ENCODE measurements at places on chromosomes 5 and 9.

DNA sequence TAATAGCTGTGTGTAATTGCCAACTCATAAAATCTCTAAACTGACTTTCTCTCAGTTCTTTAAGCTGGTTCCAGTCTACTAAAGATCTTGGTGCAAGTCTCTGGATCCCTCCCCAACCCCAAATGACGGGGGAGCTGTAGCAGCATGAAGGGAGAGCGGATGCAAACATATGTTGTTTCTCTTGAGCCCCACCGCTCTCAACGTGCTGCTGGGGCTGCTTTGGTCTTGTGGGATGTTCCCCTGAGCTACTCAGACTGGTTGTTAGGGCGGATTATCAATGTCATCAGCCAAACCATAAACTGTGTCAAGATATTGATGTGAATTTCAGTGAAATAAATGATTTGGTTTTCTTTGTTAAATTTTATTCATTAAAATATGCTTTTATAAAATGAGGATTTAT lies 40.9 kb upstream of the APC start:
- DNase-seq: no peak

DNA sequence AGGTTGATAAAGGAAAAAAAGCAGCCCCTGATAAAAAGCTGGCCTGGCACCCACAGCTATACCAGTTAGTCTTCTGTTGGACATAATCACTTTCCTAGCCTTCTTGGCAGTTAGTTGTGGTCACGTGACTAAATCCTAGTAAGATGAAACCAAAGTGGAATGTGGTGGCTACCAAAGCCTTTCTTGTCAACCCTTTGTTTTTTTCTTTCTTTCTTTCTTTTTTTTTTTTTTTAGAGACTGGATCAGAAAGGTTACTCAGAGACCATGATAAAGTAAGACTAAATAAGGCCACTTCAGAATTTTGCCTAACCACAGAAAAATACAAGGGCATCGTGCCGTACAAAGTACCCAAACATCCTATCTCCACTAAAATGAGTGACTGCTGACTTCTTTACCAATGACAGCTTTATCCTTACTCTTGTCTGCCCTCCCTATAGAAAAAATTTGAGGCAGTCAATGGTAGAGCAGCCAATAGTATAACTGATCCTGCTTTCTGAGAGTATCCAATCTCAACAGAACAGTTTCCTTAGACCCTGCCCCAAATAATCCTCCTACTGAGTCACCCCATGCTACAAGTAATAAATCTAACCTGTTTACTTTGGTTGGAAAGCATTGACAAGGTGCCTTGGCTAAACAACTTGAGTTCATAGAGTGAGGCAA lies 14.2 kb upstream of the KIF27 start:
- peak; percentile 59 for DNase-seq

DNA sequence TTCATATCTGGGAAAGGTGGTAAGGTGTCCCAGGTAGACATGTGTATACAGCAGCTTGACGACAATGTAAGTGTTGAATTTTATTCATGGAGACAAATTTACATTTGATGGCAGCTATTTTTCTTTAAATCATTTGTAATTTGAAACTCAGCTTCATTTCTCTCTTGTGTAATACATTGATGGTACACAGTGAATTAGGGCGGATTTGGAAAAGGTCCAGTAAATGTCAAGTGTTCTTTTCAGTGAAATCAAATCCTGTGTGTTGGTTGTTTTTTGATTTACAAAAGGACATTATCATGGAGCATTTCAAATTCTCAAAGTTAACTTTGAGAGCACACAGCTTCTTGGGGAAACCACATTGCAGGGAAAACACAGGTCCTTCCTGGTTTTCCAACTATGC lies 30.0 kb upstream of the PCSK1 start:
- DNase-seq: no peak

GRCh38 chr5:848671-849111 lies 2.1 kb downstream of the ZDHHC11 start:
- no peak for DNase-seq

- DNase-seq: peak; percentile 28
These were observed 22.1 kb downstream of the TRMO start for GRCh38 chr9:97900103-97900737.

- no peak for DNase-seq
These were observed 83.7 kb downstream of the TMEM215 start for GRCh38 chr9:32867026-32867425.

DNA sequence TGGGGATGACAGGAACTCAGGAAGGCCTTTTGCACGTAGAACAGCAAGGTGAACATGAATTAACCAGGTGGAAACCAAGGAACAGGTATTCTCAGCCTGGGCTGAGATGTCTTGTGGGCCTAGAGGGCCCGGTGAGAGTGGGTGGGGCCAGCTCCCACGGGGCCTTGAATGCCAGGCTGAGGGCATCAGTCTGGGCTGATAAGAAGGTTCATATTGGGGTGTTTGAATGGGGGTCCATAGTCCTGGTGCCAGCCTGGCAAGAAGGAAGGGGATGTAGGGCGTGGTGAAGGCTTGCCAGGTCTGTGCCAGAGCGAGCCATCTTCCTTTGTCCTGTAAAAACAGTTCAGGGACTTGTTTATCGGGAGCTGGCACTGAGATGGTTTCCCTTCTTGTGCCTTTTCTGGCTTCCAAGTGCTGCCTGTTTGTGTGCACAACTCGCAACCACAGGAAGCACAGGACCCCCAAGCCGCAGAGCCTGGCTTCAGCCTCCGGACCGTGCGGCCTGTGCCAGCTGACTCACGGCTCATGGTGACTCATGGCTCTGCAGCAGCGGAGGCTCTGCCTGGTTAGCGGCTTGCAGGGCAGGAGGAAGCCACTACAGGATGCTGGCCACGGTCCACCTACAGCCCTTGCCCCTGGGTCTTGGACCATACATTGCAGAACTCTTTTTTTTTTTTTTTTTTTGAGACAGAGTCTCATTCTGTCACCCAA lies 2.4 kb downstream of the CARD19 start:
- peak; percentile 94 for DNase-seq

- DNase-seq: peak; percentile 18
These were observed 278.4 kb downstream of the NSG2 start for GRCh38 chr5:174323878-174324281.

DNA sequence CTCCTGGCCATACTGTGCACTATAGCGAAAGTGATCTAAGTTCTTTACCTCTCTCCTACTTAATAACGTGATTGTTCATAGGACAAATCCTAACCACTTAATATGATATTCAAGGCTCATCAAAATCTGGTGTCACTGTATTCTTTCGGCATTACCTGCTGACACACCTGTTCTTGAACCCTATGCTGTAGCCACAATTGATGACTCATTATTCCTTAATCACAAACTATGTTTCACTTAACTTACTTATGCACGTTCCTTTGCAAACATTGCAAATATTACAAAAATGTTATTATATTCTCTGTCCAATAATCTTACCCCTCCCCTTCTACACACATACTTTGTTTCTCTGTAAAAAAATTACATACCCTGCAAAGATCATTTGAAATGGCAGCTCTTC lies 158.1 kb upstream of the ADRA1B start:
- DNase-seq: no peak

DNA sequence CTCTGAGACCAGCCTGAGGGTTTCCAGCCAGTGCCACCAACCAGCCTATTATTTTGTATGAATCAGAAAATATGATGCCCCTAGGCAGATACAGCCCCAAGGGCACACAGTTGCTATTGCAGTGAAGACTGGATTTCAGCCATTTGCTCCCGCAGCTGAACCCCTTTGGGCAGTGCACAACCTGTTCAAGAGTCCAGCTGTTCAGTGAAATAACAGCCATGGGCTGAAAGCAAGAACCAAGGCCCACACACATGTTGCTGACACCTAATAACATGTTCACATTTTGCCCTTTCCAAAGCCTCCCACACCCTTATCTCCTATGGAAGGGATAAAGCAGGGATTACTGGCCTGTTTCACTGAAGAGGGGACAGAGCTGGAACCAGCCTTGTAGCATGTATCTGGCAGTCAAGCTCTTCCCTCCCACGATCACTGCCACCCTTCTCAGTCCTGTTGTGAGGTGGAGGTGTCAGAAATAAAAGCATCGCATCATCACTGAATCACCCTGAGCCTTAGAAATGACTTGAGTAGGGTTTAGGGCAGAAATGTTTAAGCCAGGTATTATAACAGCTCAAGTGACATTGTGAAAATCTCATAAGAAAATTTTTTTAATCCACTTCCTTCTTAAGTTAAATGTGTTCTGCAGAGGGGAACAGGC lies 137.1 kb upstream of the FSTL4 start:
- no peak for DNase-seq

DNA sequence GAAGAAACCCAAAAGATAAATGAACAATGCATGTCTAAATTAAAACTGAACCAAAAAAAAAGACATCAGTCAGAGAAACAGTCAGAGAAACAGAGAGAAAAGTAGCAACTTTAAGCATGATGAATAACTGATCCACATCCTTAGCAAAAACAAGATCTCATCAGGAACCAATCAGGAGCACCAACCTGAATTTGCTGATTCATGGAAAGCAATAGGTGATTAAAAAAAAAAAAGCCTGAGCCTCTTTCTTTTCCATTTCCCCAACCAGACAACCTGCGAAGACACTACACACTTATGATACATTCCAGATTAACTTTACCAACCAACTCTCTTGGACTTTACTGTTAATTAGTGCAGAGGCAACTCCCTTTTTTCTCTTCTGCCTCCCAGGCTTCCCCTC lies 112.7 kb upstream of the TAS2R1 start:
- DNase-seq: no peak

DNA sequence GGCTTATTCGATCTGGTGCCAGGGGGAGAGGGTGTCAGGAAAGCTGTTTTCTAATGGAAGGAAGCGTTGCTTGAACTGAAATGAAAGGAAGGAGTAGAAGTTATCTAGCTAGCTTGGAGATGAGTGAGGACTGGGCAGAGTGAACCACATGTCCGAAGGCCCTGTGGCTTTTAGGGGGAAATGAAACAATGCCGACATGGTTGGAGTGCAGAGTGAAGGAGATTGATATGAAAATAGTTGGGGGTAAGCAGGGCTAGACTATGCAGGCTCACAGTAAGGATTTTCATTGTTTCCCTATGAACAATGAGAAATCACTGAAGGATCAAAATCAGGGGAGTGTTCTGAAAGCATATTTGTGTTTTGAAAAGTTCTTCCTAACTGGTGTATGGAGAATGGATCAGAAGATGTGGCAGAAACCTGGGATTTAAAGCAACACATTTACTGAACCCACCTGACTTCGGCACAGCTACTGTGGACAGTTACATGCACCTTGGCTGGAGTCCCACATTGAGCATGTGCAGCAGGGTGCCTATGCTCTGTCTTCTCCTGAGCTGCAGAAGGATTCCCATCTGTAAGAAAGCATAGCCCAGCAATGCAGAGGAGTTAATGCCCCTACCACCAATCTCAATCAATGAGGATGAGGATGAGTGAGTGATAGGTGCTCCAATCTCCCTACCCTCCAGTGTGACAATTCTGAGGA lies 144.4 kb upstream of the TBCA start:
- DNase-seq: no peak

DNA sequence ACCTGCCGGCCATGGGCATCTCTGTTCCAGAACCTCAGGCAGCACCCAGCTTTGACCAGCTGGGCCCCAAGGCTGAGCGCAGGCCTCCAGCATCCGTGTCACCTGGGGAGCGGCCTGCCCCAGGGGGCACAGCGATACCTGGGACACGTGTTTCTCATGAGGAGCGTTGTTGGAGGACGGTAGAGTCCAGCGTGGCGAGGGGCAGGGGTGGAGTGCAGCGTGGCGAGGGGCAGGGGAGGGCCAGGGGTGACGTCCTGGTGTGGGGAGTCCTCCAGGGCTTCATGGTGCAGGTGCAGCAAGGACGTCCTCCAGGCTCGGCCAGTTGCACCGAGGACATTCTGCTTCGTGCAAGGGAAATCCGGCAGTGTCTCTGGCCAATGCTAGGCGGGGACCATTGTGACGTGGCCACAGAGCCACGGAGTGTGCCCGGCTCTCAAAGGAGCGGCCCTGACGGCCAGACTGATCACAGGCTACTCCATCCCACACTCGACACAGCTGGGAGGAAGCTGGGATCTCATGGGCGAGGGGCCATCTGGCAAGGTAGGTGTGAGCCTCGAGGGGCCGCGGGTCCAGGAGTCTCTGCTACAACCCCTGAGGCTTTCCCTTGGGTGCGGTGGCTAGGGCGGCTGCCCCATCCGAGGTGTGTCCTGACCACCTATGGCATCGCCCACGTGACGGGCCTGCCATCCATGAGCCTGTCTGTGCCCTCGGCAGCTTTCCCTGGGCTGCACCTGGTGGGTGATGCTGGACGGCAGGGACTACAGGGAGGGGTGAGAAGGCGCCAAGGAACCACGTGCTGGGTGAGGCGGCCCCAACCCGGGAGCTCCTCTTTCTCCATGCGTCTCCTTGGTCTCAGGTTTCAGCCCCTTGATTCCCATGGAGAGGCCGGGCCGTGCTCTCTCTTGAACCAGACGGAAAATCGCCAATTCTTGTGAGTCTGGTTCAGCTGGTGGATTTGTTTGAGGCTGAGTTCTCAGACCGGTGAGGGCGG lies 33.8 kb downstream of the SLC9A3 start:
- no peak for DNase-seq

DNA sequence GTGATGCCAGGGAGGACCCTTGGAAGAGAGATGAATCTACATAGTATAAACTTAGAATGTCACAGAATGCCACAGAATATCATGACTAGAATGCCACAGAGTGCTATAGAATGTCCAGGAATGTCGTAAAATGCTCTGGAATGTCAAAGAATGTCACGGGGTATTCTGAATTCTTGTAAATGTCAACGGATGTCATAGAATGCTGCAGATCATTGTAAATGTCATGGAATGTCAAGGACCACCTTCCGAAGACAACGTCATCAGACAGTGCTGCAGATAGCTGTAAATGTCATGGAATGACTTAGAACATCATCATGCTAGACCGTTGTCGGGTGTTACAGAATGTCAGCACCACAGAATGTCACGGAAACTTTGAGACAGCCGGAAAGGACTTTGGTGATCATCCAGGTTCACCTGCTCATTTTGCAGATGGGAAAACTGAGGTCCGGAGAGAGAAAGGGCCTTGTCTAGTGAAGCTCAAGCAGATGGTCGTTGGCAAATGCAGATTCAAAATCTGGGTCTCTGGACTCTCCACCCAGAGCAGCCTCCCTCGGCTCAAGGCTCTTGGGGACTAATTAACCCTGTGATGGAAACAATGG lies 117.1 kb downstream of the LHX2 start:
- no peak for DNase-seq

DNA sequence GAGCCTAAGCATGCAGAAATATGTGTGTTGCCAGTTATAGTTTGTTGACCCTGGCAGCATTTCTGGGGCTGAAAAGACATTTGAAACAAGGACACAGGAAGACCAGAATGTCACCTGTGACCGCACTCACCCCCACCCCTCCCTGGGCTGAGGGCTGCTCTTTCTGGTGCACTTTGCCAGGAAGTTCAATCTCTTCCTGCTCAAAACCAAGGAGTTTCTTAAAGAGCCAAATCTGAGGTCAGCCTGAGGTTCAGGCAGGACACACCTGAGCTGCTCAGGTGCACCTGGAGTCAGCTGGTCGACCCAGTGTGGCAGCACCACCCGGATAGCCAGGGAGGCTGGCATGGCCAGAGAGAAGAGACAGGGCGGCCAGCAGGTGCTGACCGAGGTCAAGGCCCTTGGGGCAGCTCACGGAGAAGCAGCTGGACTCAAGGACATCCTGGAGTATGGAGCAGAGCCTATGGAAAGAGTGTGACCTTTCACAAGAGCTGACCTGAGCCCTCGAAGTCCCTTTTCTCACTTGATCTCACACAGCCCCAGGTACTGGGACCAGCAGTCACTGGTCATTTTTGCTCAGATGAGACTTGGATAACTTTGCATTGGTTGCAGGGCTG lies 376.9 kb upstream of the IRX4 start:
- no peak for DNase-seq
